ENCODE measurements at places on chromosomes 12 and 14. TPM values are rescaled to one million over a fixed set of nuclear protein-coding genes. Genes with fewer than 3 reads are reported as not detected.

Gene TAS2R8
- total RNA-seq, result not detected

Gene GALNT16
- 0.06 TPM for total RNA-seq

Gene OAS2
- total RNA-seq, result 73.5 TPM

Gene STYK1
- total RNA-seq, result not detected

Gene TXNRD1
- 64.5 TPM for total RNA-seq

Gene DIO3
- not detected for total RNA-seq

Gene DHRS4
- 14.7 TPM for total RNA-seq

DNA sequence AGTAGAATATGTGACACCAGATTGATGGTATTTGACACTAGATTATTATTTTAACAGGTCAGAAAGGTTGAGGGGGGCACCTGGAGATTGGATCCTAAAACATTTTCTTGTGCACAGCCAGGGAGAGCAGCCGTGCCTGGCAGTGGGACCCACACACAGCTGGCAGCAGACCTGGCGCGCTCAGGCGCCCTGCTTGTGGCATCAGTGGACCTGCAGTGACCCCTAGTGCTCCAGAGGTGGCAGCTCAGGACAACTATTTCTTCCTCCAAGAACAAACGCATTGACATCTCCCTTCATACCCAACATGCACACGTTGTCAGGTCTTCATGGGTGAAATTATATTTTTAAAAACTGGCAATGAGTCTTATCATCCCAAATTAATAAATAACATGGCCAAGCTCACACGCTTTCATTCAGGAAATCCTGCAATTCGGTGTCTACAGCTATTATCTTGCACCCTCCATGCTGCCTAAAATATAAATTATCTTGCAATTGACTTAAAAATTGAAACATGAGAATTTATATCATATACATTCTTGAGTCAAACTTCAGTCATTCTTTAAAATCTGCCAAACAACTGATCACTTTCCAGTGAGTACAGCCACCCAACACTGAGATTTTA is 7.7 kb upstream of the TMEM132D start:
- H3K36me3 ChIP-seq, result no peaks in the 10 kb centered on the region
- no peaks in the 10 kb centered on the region for H3K27me3 ChIP-seq

- no peak overlapping the region for H3K4me3 ChIP-seq
- H3K4me1 ChIP-seq, result no peaks in the 10 kb centered on the region
- H3K27ac ChIP-seq, result no peak overlapping the region
- no peak for DNase-seq
Observed at GRCh38 chr12:48631071-48631470, 51.0 kb downstream of the KANSL2 start.

GRCh38 chr12:82650627-82651337 is 35.9 kb upstream of the TMTC2 start:
- peak; percentile 46 for DNase-seq
- no peak overlapping the region for H3K27ac ChIP-seq
- no peaks in the 10 kb centered on the region for H3K36me3 ChIP-seq

GRCh38 chr14:53855574-53855973 is 101.1 kb downstream of the BMP4 start:
- H3K36me3 ChIP-seq, result no peaks in the 10 kb centered on the region
- H3K27me3 ChIP-seq, result no peaks in the 10 kb centered on the region
- DNase-seq, result no peak
- H3K4me1 ChIP-seq, result no peaks in the 10 kb centered on the region

DNA sequence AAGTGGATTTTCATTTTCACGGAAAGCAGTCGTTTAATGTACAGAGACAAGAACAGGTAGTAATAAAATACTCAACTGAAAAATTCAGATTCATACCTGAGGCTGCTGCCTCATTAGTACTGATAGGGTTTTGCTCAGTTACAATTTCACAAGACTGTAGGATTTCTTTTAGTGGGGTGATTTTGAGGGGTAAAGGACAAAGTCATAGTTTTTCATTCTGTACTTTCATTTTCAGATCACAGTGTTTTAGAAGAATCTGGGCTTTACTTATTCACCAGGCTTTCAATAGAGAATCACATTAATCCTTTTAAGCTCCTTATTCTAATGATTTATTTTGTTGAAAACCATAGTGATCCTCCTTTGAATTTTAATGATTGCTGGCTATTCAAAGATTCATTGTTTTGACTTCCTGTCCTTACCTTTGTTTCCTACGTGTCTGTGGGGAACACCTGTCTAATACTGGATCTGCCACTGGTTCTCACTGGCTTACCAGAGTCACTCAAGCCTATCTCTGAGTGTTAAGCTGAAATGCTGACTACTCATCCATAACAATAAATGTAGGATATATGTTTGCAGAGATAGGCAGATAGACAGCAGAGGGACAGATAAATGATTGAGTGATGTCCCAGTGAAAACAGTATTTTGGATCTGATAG is 243.8 kb upstream of the NPAS3 start:
- H3K4me3 ChIP-seq, result no peak overlapping the region
- no peak for DNase-seq
- H3K36me3 ChIP-seq, result no peaks in the 10 kb centered on the region
- H3K27me3 ChIP-seq, result no peaks in the 10 kb centered on the region
- no peak overlapping the region for H3K27ac ChIP-seq
- no peaks in the 10 kb centered on the region for H3K4me1 ChIP-seq

- no peaks in the 10 kb centered on the region for H3K4me1 ChIP-seq
- no peak for DNase-seq
- no peak overlapping the region for H3K27ac ChIP-seq
- no peak overlapping the region for H3K4me3 ChIP-seq
Observed at GRCh38 chr12:132545164-132545953, 55.4 kb downstream of the FBRSL1 start.

- H3K27me3 ChIP-seq, result peaks cover 11% of the 10 kb centered on the region
- H3K36me3 ChIP-seq, result no peaks in the 10 kb centered on the region
- no peaks in the 10 kb centered on the region for H3K4me1 ChIP-seq
- no peak overlapping the region for H3K27ac ChIP-seq
- no peak overlapping the region for H3K4me3 ChIP-seq
Observed at GRCh38 chr14:104467641-104468040, 111.9 kb upstream of the C14orf180 start.

DNA sequence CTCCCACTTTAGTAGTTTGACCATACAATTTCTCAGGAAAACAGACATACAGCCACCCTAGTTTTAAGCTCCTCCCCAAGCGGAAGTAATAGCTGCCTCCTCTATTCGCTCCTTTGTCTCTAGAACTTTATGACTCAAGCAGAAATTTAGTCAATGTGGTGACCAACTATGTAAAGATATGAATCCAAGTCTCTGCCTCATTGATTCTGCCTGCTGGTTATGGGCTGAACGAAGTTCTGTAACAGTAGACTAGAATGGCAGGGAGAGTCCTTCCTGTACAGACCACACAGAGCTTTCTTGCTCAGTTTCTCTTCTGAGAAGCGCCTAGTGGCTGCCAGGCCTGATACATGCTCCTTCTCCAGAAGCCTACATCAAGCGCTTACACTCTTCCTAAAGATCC is 19.1 kb downstream of the KICS2 start:
- H3K36me3 ChIP-seq, result no peaks in the 10 kb centered on the region
- H3K27ac ChIP-seq, result no peak overlapping the region
- no peaks in the 10 kb centered on the region for H3K27me3 ChIP-seq
- no peak overlapping the region for H3K4me3 ChIP-seq
- no peak for DNase-seq

DNA sequence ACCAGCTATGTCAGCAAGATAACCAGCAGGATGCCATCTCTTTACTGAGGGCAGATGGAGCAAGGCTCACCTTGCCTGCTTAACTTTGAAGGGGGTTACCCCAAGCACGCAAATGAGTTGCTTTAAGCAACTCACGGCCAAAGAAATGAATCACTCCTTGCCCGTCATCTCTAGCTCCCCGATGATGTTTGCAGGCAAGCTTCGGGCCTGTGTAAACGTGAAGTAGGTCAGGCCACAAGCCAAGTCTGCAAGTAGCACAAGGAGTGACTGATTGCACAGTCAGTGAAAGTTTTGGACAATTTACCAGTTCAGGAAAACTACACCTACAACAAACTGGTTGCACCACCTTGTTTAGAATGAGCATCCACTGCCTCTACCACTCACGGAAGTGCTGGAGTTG is 699.7 kb upstream of the TBX3 start:
- H3K36me3 ChIP-seq, result no peaks in the 10 kb centered on the region
- no peak overlapping the region for H3K27ac ChIP-seq
- H3K4me3 ChIP-seq, result no peak overlapping the region
- no peaks in the 10 kb centered on the region for H3K4me1 ChIP-seq
- DNase-seq, result no peak

GRCh38 chr14:99676657-99677056 is 7.4 kb upstream of the CYP46A1 start:
- H3K27me3 ChIP-seq, result no peaks in the 10 kb centered on the region
- H3K4me1 ChIP-seq, result peaks cover 31% of the 10 kb centered on the region
- DNase-seq, result no peak
- no peak overlapping the region for H3K27ac ChIP-seq
- no peaks in the 10 kb centered on the region for H3K36me3 ChIP-seq

- H3K27me3 ChIP-seq, result no peaks in the 10 kb centered on the region
- no peak overlapping the region for H3K4me3 ChIP-seq
- DNase-seq, result no peak
Observed at GRCh38 chr12:13374793-13375192, 178.3 kb downstream of the EMP1 start.

- peaks cover 57% of the 10 kb centered on the region for H3K36me3 ChIP-seq
- H3K27ac ChIP-seq, result no peak overlapping the region
- no peak for DNase-seq
- H3K4me3 ChIP-seq, result no peak overlapping the region
- H3K4me1 ChIP-seq, result peaks cover 42% of the 10 kb centered on the region
Observed at GRCh38 chr12:46206471-46206870, 62.4 kb downstream of the SLC38A1 start.

- no peaks in the 10 kb centered on the region for H3K36me3 ChIP-seq
- H3K27ac ChIP-seq, result no peak overlapping the region
- no peaks in the 10 kb centered on the region for H3K4me1 ChIP-seq
- no peak overlapping the region for H3K4me3 ChIP-seq
- H3K27me3 ChIP-seq, result no peaks in the 10 kb centered on the region
Observed at GRCh38 chr14:51561141-51561540, 90.6 kb upstream of the FRMD6 start.

DNA sequence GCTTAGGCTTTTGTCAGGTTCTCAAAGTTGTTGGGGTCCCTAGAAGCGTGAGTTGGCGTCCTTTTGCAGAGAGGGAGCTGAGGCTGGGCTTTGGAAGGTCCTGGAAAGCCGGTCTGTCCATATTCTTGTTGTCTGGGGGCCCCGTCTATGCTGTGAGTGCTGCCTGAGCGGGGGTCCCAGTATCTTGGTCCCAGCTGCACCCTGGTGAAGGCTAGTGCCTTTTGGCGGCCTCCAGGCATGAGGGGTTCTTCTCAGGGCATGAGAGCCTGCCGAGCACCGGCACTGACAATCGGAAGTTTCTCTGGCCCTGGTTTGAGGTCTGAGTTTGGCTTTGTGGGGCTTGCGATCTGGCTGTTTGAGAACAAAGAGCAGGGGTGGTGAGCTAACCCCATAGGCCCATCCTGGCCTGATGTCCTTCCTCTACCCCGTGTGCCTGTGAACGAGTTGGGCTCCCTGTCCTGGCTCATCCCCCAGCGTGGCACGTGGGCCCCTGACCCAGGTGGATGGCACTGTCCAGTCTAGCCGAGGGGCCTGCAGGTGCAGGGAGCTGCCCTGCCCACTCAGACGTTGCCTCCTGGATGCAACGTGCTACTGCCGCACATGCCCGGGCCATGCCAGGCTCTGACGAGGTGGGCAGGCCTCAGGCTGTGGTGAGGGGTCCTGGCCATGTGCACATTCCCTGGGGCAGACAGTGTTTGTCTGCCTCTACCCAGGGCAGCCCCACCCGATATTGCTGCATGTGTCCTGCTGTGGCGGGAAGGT is 3.9 kb downstream of the CEP170B start:
- H3K4me1 ChIP-seq, result peaks cover 14% of the 10 kb centered on the region
- no peaks in the 10 kb centered on the region for H3K27me3 ChIP-seq
- H3K4me3 ChIP-seq, result no peak overlapping the region
- DNase-seq, result no peak

- H3K36me3 ChIP-seq, result peaks cover 92% of the 10 kb centered on the region
- no peak overlapping the region for H3K4me3 ChIP-seq
- peaks cover 11% of the 10 kb centered on the region for H3K4me1 ChIP-seq
- DNase-seq, result no peak
- H3K27ac ChIP-seq, result no peak overlapping the region
- H3K27me3 ChIP-seq, result no peaks in the 10 kb centered on the region
Observed at GRCh38 chr14:94052199-94052598, 26.1 kb downstream of the OTUB2 start.

- H3K4me3 ChIP-seq, result no peak overlapping the region
- H3K4me1 ChIP-seq, result no peaks in the 10 kb centered on the region
- DNase-seq, result no peak
- no peak overlapping the region for H3K27ac ChIP-seq
- no peaks in the 10 kb centered on the region for H3K27me3 ChIP-seq
- no peaks in the 10 kb centered on the region for H3K36me3 ChIP-seq
Observed at GRCh38 chr12:32907166-32907565, 10.6 kb upstream of the PKP2 start.

DNA sequence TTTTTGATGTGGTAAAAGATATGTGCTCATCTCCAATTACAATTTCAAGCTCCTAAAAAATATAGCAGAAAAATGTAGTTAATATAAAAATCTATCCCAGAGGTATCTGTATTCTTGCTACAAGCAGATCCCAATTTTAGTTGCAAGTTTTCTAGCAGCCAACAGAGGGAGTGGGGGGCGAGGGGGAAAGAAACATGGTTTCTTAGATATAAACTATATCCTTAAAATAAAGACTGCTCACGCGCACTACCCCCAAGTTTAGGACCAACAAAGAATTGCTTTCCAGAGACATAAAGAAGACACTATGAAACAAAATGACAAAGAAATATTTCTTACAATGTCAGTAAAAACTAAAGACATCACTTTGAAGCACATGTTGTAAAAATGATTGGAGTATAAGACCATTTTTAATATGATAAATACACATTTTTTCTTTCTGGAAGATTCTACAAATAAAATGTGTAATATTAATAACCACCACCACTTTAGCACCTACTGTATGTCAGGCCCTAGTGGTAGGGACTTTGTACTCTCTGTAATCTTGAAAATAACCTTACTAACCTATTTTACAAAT is 5.4 kb downstream of the MAGOHB start:
- H3K27me3 ChIP-seq, result no peaks in the 10 kb centered on the region
- H3K4me3 ChIP-seq, result no peak overlapping the region
- no peak for DNase-seq
- H3K27ac ChIP-seq, result no peak overlapping the region
- H3K36me3 ChIP-seq, result peaks cover 24% of the 10 kb centered on the region

DNA sequence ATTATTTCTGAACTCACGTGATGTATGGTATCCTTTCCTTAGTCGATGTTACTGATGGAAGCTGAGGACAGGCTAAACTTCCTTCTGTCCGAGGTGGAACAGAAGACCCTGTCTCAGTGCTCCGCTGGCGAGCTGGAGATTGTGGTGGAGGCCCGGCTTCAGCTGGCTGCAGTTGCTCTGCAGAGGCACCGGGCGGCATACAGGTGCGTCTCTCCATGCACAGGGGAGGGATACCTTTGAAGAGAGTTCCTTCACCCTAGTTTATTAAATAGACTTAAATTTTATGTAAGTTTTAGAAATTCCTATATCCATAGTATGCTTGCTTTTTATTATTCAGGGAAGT is 186.7 kb upstream of the NEDD1 start:
- peaks cover 12% of the 10 kb centered on the region for H3K4me1 ChIP-seq
- H3K27ac ChIP-seq, result peak overlapping the region; percentile 63
- no peak for DNase-seq
- H3K4me3 ChIP-seq, result peak overlapping the region; percentile 61
- H3K27me3 ChIP-seq, result no peaks in the 10 kb centered on the region

GRCh38 chr12:66467932-66468331 is 165.6 kb downstream of the HELB start:
- H3K27ac ChIP-seq, result no peak overlapping the region
- no peaks in the 10 kb centered on the region for H3K27me3 ChIP-seq

GRCh38 chr14:103284574-103285467 is 49.2 kb upstream of the EIF5 start:
- no peak overlapping the region for H3K27ac ChIP-seq
- H3K36me3 ChIP-seq, result no peaks in the 10 kb centered on the region
- no peaks in the 10 kb centered on the region for H3K4me1 ChIP-seq
- H3K27me3 ChIP-seq, result no peaks in the 10 kb centered on the region

Data from CD4-positive, alpha-beta memory T cell (primary cell).